ENCODE measurements at places on chromosomes 2 and 18.

DNA sequence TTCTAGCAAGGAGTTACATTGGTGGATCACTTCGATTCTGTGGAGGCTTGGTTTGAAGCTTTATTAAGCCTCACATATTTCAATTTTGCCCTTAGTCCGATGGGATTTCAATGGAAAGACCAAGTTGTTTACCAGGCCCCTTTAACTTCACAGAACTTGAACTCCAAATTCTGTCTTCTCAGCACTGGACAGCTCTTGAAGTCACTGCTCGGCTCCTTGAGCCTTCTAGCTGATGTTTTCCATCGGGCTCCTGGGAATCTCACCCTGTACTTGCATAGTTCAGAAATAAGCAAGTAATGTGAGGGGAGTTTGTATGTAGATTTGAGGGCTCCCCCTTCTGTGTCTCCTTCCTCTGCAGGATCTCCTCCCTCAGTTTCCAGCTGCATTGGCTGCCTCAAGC is 15.1 kb downstream of the OXER1 start:
- no peak for DNase-seq

DNA sequence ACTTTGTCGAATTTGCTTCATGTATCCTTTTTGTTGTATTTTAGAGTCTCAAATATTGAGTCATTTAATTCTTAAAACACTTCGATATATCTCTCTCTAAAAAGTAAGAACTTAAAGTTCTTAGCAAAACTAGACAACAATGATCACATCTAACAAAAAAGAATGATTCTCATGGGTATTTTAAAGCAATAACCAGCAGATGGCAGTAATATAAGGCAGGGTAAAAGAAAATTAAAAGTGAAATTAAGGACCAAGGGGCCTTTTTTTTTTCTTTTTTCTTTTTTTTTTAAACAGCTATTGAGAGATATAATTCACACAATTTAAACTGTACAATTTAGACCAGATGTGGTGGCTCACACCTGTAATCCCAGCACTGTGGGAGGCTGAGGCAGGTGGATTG is 9.9 kb upstream of the AOX1 start:
- DNase-seq = no peak

DNA sequence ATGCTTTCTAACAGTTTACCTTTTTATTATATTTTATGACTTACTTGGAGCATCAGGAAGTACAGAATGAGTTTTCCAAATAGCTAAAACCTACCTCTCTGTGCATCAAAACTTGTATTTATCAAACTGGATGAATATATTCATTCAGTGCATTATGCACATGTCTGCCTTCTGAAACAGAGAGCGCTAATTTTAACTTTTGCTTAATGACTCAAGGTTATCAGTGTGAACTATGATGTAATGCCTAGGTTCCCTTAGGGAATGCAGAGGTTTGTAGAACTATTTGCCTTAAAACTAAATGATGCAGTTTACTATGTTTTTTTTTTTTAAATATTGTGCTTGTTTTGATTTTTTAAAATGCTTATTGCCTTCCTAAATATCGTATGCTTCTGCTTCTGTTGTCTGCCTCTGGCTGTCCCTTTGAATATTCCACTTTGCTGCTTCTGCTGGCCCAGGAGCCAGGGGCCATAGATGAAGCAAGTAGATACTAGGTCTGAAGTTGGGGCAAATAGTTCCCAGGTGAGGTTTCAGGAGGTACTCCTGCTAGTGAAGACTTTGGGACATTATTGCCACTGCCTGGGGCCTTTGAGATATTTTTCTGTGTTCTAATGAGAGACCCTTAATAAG is 16.5 kb downstream of the TMEM178A start:
- DNase-seq = no peak

- DNase-seq = no peak
Measured at GRCh38 chr2:218997731-218998130, 4.5 kb upstream of the CRYBA2 start.

DNA sequence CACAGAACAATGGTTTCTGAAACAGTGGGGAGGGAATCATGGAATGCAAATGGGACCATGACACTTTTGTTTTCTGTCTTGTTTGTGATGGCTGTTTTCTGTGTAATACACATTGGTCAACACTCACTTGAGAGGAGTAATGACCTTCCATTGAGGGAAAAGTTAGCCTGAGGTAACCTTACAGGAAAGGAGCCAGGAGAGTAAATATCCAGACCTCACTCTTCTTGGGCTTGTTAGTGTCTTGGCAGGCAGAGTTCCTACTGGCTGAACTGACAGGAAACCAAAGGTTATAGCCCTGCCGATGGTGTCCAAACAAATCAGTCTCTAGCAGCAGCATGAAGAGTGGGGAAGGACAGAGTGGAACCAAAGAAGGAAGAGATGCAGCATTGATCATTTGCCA is 17.2 kb upstream of the RPRM start:
- no peak for DNase-seq

DNA sequence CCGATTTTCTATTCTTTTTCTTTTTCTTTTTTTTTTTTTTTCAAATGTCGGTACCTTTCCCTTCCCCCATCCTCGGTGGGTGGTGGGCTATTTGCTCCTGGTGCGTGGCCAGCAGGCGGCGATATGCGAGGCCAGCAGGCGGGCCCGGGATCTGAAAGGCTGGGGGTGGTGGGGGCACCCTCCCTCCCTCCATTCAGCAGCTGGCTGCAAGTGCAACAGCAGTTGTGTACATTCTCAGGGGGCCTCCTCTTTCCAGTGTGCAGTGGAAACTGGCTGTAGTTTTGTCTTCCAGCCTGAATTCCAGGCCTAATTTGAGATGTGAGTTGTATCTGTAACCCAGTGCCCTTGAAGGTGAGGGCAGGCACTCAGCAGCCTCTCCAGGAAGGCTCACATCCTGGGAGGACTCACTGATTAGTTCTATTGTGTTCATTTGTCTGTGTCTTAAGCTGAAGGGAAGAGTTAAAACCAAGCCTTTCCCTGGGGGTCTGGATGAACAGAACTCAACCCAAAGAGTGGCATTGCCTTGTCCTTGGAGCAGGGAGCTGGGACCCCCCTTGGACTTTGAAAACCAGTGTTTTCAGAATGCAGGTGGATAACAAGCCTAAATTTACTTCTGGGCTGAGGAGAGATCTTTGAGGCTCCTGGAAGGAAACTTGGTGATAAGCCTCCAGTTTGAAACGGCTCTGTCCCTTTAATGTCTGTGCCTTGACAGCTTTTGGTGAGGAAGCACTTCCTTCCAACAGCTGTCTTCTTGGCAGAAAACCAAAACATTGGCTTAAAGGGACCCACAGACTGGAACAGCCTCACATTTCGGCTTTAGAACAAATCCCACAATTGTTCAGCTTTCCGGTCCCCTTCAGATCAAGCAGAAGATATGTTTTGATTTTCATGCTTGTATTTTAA is 3.3 kb downstream of the MYCN start:
- DNase-seq = peak; percentile 82

GRCh38 chr2:231200805-231201474 is 2.5 kb downstream of the ARMC9 start:
- peak; percentile 50 for DNase-seq

DNA sequence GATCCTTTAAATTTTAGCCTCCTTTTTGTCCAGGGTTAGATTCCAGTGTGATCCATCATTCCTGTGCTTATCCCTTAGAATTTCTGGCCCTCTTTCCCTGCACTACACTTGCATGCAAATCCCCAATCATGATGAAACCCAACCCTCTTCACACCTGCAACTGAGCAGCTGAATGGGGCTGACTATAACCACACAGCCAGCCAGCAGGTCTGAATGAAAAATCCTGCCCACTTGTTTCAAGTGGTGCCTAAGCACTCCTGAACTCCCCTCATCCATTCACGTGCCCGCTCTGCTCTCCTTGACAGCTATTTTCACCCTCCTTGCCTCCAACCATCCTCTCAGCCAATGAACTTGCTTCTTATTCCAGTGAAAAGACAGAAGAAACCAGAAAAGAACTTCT is 80.5 kb upstream of the AFF3 start:
- no peak for DNase-seq
